ENCODE measurements at places on chromosomes 4 and X.

DNA sequence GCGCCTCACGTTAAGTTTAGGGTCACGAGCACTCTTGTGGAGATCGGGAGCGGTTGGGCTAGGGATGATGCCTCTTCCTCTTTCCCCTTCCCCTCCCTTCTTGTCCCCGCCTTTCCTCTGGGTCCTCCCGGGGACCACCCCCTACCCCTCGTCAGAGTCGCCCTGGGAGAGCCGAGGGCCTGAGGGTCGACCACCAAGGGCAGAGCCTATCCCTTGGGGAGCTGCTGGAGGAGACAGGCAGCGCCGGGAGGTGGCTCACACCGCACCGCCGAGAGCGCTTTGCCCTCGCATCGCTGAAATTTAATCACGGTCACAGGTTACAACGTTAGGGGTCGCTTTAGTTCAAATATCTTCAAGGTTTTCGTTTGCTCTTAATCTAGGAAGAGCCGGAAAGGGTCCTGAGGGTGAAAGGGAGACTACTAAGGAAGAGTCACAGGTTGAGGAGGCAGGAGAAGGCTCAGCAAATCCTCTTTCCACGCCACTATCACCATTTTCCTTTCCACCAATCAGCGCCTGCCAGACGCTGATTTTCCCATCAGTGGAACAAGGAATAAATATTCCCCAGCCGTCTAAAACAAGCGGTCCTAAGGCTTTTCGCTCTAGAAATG, 528 bp upstream of the SNCA start:
- DNase-seq = no peak

GRCh38 chr4:183342541-183343533, 20.6 kb upstream of the CLDN24 start:
- no peak for DNase-seq

- no peak for DNase-seq
Observed at GRCh38 chrX:11239230-11239629, 54.0 kb upstream of the AMELX start.

DNA sequence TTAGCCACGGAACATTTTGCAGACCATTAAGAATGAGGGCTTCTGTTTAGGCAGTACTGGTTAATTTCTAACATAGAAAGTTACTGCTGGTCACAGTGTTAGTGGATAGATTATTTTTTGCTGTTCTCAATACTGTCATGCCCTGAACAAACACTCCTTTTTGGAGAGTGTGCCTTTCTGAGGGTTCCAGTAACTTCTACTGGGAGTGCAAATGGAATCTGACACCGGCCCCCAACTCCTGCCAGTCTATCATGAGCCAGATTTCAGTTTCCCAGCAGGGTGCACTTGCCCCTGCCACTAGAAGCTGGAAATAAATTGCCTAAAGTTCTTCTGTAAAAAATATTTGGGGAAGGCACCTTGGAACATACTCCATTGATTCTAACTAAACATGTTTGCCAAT, 224.4 kb upstream of the GPC4 start:
- DNase-seq = no peak

- no peak for DNase-seq
Observed at GRCh38 chr4:128455480-128455879, 167.9 kb upstream of the PGRMC2 start.

GRCh38 chr4:165877286-165877685, 4.2 kb downstream of the TLL1 start:
- DNase-seq = no peak

- DNase-seq = no peak
Observed at GRCh38 chrX:103061486-103061885, 2.5 kb downstream of the BEX1 start.

- DNase-seq = no peak
Observed at GRCh38 chrX:47649781-47650163, 591 bp downstream of the ELK1 start.

- DNase-seq = no peak
Observed at GRCh38 chrX:916230-916599, 285.6 kb downstream of the SHOX start.

DNA sequence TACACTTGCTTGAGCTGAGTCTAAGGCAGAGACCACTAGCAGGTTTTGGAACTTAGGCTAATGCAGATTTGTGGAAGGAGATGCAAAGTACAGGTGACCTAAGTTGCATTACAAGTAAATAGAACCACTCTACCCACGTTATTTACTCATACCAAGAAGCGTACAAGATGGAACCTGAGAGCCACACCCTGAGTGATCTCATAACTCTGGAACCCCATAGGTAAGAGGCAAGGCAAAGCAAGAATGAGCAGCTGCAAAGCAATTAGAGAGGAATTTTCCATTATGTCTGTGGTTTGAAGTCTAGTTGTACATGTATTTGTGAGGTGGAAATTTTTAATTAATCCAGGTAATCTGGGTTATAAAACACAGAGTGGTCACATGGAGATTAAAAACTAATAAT, 55.4 kb downstream of the CC2D2A start:
- DNase-seq = no peak

DNA sequence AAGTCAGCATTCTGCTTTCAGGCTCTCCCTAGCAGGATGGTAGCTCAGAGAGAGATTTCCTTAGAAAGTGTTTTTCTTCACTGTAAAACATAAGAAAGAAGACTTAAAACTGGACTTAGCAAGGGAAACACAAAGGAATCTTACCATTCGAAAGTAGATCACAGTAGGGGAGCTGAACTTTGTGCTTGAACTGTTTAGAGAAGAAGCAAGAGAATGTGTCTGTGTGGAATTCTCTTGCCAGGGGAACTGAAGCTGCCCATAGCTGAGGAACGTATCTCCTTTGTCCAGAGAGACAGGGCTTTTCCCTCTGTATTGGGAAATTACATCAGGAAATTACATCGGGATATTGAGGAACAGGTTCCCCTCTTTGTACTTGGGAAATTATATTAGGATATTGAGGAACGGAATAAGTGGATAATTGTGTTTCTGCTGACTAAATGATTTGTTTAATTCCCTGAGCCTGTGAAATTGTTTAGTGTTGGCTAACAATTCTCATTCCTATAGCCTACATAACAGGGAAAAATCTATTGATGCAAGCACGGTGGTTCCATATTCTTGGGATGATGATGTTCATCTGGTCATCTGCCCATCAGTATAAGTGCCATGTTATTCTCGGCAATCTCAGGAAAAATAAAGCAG, 21.2 kb downstream of the SRD5A3 start:
- DNase-seq = no peak

DNA sequence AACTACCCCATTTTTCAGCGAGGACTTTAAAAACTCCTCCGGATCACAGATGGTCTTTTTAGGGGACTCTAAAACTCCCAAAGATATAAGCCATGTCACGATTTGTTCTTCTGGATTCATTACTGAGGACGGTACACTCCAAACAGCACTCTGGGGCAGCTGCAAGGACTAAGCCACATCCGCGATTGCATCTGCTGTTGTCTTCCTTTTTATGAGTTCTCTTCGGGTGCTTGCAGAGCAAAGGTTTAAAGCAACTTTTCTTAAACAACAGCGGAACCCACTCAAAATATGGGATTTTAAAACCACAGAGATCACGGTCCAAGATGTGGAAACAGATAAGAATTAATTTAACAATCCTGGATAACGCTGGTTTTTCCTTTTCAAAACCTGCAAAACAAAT, at the start of gene ARHGEF6:
TSS of gene ARHGEF6 (minus strand) at position 170 of the 400 bp plus-strand sequence. CDS start at position 120, 50 bp downstream.
- DNase-seq = no peak

Data from NCI-H1417 treated with DMSO at 0.1 percent for 48 hours (cell line).